ENCODE measurements at places on chromosomes 5 and 9.

DNA sequence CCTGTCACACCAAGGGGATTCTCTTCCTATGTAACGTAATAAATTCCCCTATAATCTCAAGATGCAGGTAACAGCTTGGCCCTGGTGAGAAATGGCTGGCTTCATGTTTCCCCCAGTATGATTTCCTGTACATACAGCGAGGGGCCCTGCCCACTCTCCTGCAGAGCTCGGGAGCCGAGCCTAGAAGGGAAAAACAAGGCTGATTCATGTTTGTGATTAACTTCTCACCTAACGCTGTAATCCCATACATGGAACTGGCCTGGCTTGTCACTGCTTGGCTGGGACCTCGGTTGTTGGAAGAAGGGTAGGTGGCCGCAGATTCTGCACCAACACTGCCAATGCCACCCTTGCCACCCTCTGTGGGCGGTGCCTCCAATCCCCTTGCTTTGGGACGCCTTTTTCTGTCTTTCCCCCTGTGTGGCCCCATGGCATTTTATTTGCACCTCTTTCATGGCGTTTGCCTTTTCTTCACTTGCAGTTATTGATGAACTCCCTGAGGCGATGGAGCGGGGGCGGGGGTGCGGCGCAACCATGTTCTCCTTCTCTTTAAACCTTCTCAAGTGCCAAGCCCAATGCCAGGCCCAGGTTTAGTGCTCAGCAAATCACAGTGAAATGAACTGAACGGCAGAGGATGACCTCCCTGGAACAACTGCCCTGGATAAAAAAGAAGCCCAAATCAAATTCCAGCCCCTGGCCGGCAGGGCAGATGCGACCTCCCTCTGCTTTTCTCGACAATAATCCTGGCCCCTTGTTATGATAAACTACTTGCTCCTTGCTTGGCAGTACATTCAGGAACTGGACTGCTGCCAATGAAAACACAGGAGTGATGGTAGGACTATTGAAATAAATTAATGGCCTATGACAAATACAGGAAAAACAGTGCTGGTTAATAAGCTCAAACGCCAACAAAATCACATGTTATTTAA is 108.1 kb downstream of the TMEM174 start:
- peak; percentile 53 for DNase-seq

GRCh38 chr5:78573318-78573717 is 75.3 kb downstream of the LHFPL2 start:
- DNase-seq = no peak

GRCh38 chr5:151786468-151786867 is 14.7 kb downstream of the G3BP1 start:
- DNase-seq = no peak

- DNase-seq = peak; percentile 32
These were observed 22.2 kb downstream of the SH3GL2 start for GRCh38 chr9:17600962-17601593.

GRCh38 chr5:136006164-136006563 is 22.6 kb upstream of the TGFBI start:
- DNase-seq = peak; percentile 72

DNA sequence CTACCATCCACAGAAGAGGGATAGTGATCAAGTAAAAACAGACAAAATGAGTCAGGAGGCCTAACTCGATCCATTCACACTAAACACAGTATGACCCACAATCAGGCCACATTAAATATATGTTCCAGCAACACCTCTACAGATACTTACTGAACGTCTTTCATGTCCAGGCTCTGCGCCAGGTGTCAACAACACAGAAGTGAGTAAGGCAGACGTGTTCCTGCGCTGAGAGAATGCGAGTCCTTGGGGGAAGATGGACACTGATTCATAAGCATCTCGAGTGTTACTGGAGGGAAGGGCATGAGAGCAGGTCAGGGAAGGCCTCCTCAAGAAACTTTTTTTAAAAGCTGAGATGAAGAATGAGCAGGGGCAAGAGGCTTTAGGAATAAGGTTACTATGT is 164.3 kb upstream of the CLINT1 start:
- peak; percentile 54 for DNase-seq

- peak; percentile 49 for DNase-seq
These were observed 1.4 kb downstream of the NR3C1 start for GRCh38 chr5:143402017-143402552.

DNA sequence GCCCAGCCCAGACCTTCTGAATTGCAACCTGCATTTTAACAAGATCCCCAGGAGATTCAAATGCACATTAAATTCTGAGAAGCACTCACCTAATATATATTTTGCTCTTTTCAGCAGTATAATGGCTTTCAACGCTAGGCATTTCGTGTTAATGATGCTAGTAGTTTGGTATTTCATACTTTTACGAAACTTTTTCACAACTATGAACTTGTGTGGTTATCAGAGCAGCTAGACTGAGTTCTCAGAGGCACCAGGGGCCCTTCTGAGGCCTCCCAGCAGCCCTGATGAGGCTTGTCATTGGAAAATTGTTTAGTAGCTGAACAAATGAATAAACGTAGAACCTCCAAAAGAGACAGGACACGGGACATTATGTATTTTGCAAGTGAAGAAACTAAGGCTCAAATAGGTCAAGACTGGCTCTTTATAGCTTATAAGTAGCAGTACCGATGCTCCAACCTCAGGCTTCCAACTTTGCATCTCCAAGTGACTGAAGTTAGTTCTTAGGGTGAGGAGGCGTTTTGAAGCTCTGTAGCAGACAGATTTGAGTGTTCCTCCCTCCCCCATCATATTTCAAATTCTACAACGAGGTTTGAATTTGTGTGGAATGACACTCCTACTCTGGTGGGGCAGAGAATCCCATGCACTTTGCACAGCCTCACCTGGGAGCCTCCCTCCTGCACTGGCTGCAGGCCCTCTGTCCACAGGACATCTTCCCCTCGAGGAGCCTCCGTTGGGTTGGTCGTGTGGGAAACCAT is 121.1 kb upstream of the SLC25A48 start:
- no peak for DNase-seq

DNA sequence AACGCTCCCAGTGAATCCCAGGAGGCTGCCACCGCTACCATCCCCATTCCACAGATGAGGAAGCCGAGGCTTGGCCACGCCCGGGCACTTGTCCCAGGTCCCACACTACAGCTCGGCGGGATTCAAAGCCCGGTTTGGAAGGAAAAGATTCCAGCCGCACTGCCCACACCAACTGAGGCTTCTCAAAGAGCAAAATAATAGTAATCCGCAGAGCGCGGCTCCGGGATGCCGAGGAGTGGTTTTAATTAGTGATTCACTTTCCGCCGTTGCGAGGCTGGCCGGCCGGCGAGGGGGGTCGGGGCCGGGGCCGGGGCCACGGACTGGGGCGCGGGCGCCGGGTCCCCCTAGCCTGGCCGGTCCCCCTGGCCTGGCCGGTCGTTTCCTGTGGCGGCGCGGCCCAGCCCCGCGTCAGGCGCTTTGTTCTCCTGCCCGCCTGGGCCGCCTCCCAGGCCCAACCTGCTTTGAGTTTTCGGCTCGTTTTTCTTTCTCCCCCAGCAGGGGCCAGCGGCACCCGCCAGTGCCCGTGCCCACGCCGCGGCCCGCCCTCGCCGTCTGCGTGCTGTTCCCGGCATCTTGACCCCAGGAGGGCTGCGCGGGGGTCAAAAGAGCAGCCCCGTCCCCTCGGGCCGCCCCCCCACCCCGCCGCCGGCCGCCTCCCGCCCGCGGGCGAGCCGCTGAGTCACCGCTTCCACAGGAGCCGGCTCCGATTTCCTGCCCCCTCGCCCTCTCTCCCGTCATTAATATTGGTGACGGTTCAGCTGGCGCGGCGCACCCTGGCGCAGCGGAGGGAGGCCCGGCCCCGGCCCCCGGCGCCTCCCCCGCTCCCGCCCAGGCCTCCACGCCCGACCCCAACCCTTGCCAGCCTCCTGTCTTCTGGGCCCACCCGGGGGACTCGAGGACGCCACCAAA is 31.2 kb downstream of the FGF18 start:
- DNase-seq = peak; percentile 95

- DNase-seq = no peak
These were observed 88.2 kb downstream of the AMBP start for GRCh38 chr9:113989714-113990569.

DNA sequence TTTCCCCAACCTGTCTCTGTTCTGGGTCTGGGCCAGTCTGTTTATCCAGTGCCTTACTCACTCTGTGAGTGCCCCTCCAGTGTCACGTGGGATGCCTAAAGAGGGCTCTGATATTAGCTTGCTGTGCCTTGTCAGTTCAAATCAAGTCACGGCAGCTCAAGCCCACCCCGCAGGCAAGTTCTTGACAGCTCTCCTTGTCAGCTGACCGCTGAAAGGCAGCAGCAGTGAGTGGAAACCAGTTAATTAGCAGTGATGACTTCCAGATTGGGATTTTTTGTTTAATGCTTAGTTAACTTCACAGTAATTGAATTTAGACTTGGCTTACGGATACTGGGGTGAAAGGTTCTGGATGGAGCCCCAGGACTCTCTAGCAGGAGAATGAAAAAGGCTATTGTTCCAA is 210.1 kb downstream of the PSAT1 start:
- DNase-seq = no peak

GRCh38 chr5:164475339-164475977 is 970.0 kb downstream of the MAT2B start:
- DNase-seq = peak; percentile 10

DNA sequence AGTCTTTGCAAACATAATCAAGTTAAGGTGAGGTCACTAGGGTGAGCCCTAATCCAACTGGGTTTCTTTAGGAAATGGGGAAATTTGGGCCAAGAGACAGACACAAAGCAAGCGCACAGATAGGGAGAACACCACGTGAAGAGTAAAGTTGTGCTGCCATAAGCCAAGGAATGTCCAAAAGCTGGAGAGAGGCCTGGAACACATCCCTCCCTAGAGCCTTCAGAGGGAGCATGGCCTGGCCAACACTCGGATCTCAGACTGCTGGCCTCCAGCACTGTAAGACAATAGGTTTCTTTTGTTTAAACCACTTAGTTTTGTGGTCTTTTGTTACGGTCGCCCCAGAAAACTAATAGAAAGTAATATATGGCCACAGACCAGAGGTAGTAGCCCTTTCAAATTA is 8.1 kb upstream of the ROR2 start:
- DNase-seq = no peak

GRCh38 chr9:127058011-127058644 is 64.3 kb downstream of the ANGPTL2 start:
- DNase-seq = peak; percentile 44

GRCh38 chr5:58775701-58776262 is 192.9 kb downstream of the RAB3C start:
- no peak for DNase-seq

GRCh38 chr9:128702949-128703615 is 779 bp downstream of the PKN3 start:
- DNase-seq = peak; percentile 27

DNA sequence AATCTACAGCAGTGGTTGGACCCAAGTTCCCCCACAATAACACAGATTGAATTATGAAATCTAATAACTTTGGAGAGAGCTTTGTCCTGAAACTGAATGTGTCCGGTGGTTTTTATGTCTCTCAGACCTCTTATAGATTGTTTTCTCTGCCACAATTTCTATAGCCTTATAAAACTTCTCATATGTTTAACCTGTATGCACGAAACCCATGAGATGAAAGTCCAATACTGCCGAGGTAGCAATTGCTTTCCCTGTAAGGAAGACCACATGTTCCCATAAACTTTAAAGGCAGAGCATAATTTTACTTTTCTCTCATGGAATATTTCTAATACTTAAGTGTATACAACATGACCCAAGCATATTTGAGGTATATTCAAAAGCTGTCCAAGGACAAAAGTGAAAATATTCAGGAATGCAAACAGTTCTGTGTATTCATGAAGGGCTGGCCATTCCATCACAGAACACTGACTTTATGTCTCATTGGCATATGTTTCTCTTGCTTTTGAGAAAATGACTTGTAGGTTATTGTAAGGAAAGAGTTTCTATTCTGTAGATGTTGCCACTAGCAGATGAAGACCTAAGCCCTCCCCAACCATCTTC is 94.4 kb upstream of the TLE4 start:
- no peak for DNase-seq

- DNase-seq = no peak
These were observed 447.6 kb downstream of the GADD45G start for GRCh38 chr9:90052366-90052765.

DNA sequence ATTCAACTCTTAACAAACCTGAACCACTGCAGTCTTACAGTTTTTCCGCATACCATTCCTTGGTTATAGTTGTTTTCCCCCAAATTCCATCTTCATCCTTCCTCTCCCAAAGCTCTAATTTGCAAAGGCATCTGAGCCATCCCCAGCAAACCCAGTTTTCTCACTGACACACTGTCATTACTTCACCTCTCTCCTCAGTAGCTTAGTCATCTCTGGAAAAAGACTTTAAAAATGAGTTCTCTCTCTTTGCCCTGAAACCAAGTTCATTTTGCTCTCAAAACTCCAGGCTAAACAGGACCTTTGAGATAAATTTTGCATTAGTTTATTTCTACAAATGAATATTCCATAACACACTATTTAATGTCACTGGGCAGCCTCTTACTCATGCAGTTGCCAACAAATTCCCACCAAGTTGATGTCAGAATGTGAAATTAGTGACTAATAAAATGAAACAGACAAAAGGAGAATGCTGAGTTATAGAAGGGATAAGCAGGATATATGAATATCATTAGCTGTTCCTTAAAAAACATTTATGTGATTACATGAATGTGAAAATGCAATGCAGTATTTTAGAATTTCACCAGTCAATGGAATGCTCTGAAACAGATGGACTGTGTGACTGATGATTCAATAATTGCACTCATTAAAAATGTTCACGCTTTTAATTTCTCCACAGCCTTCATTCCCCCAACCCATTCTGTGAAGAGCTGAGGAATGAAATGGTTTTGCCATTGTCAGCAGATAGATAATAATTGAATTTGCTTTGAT is 107.4 kb upstream of the DMAC1 start:
- no peak for DNase-seq

- DNase-seq = peak; percentile 65
These were observed 16.1 kb upstream of the COL5A1 start for GRCh38 chr9:134625361-134626068.

GRCh38 chr5:88702332-88702731 is 180.7 kb downstream of the MEF2C start:
- no peak for DNase-seq

DNA sequence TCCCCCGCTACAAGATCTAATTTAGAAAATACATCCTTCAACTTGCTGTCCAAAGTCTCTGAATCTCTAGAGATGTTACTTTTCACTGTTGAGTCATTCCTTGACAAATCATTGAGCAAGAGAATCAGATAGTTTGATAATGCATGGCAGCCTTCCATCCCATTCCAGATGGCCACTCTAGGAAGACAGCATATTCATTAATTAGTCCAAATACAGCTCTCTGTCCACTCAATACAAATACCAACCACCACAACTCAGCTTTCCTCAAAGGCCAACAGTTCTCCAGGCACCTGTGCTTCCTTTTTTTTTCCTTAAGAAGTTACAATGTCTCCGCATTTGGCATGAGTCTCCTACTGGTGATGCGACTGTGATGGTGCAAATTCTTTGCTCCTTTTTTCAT is 72.3 kb downstream of the DROSHA start:
- peak; percentile 8 for DNase-seq

GRCh38 chr5:37189355-37189754 is 59.8 kb downstream of the CPLANE1 start:
- peak; percentile 47 for DNase-seq

- peak; percentile 67 for DNase-seq
These were observed 208.0 kb downstream of the NR3C1 start for GRCh38 chr5:143195491-143195890.

GRCh38 chr9:93300585-93301081 is 116.7 kb downstream of the WNK2 start:
- DNase-seq = no peak

GRCh38 chr9:22170990-22171670 is 162.0 kb upstream of the CDKN2B start:
- DNase-seq = no peak
